Activated T-helper 1 cell treated with anti-CD3 and anti-CD28 coated beads, Interleukin-2, amount 50 U/mL, for 16 hours (primary cell): ENCODE measurements at places on chromosomes 7 and 10.

- no peak for DNase-seq
Observed at GRCh38 chr7:11182736-11183135, 209.1 kb downstream of the PHF14 start.

- DNase-seq, result no peak
Observed at GRCh38 chr10:88500656-88501055, 82.5 kb downstream of the RNLS start.

DNA sequence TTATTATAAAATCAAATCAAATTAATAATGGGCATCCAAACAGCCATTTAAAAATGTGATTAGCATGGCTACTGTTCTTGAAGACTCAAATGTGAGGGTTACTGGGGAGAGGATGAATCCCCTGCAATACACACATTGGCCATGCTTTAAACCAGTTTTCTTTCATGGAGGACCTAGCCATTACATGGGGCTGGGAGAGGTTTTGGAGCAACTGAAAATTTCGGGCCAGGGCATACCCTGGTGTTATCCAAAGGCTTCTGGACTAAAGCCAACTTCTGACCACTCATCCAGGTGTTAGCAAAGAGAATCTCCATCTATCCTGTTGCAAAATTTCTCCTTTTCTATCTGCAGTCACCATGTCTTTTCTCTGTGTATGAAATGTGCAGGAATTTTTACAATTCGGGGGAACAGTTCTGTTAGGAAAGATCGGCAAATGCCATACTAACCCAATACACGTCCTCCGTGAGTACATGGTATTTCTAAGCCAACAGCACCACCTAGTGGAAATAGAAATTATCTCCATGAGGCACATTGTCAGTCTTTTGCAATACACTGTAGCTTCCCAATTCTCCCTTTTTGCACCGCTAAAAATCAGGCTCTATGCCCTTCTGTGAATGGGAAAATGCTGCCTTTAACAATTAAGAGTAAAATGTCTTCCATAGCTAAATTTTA, 47.0 kb upstream of the ZNF107 start:
- DNase-seq, result no peak

DNA sequence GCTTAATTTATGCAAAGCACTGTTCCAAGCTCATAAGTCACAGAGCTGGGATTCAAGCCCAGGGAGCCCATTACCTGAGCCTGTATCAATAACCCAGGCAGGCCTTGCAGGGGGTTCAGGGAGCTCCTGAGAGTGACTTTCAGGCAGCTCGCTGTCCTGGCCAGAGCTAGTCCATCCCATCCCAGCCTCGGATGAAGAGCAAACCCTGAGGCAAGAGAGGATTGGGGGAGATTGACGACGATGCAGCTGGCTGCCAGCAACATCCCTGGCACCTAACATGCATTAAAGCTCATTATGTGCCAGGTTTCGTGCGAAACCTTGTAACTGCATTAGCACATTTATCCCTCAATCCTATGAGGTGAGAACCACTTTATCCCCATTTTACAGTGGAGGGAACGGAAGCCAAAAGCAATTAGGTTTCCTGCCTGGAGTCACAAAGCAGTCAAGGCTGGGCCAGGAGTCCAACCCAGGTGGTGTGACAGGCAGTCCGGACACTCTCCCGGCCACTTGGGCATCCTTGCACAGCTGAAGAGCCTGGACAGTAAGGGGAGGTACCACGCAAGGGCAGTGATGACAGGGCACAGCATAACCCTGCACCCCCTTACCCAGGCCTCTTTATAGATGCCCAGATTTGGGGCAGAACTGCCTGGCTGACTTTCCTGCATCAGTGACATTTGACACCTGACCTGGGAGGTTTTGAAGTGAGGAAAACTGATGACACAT, 129.8 kb upstream of the CHST15 start:
- DNase-seq, result no peak

- DNase-seq, result no peak
Observed at GRCh38 chr7:67821116-67821515, 824.5 kb downstream of the TYW1 start.

- DNase-seq, result no peak
Observed at GRCh38 chr10:92742331-92743228, 52.8 kb downstream of the HHEX start.

- DNase-seq, result no peak
Observed at GRCh38 chr7:107506674-107507339, 37.0 kb downstream of the GPR22 start.

- no peak for DNase-seq
Observed at GRCh38 chr7:10483671-10484070, 490.0 kb upstream of the PHF14 start.

- DNase-seq, result no peak
Observed at GRCh38 chr7:18313965-18314364, 181.6 kb upstream of the HDAC9 start.

DNA sequence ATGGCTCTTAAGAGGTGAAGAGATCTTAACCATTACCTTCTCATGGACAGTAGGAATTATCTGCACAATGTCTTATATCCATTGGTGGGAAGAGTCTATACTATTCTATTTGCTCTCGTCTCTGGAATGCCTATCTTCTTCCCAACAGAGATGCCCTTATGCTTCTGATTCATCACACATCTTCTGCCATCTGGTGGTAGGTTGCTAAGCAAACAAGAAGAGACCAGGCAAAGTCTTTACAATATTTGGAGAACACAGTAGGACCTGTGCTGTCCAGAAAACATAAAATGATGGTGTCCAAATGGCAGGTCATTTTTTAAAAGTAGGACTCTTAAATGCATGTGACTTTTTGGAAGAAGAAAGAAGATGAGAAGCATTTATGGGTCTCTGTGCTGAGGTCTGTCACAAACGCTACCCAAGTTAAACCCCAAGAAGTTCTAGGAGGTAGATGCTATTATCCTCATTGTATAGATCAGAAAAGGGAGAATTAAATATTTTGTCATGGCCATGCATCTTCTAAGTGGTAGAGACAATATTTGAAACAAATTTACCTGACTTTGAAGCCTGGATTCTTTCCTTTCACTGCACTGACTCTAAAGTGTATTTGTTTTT, 67.8 kb upstream of the NXPH1 start:
- no peak for DNase-seq

- DNase-seq, result no peak
Observed at GRCh38 chr7:100679927-100680575, 6.5 kb downstream of the GNB2 start.

- no peak for DNase-seq
Observed at GRCh38 chr10:121043124-121043849, 192.1 kb downstream of the WDR11 start.

- DNase-seq, result no peak
Observed at GRCh38 chr7:158946771-158947170, 90.4 kb downstream of the DYNC2I1 start.

- DNase-seq, result no peak
Observed at GRCh38 chr7:82166260-82167015, 277.1 kb downstream of the CACNA2D1 start.

GRCh38 chr10:78935697-78936407, 132.9 kb upstream of the ZMIZ1 start:
- DNase-seq, result no peak

- no peak for DNase-seq
Observed at GRCh38 chr10:124657806-124658205, 86.4 kb downstream of the FAM53B start.

GRCh38 chr10:47370878-47371277, 13.2 kb downstream of the ZNF488 start:
- no peak for DNase-seq

- no peak for DNase-seq
Observed at GRCh38 chr7:53983480-53983879, 558.7 kb upstream of the VSTM2A start.

- DNase-seq, result no peak
Observed at GRCh38 chr7:140638173-140638791, 2.3 kb downstream of the DENND2A start.

GRCh38 chr7:148403466-148403993, 187.0 kb upstream of the C7orf33 start:
- no peak for DNase-seq

DNA sequence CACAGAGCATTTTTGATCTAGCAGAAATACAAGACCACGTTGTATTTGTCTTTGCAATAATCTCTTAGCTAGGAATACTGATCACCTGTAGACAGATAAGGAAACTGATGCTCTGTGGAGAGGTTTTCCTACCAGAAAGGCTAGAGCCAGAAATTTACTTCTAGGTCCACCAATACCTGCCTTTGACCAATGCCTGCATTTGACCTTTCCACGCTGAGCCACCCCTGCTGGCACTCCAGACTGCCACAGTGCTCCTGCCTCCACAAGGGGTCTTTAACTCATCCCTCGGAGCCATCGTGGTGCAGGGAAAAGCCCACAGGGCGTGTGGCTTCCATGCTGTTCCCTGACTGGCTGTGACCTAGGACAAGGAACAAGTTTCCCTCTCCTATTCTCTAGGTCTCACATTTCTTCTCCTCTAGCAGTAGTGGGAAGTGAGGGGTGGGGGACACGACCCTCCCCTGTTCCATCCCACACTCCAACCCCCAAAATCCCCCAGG, 1.5 kb upstream of the ELN start:
- no peak for DNase-seq

DNA sequence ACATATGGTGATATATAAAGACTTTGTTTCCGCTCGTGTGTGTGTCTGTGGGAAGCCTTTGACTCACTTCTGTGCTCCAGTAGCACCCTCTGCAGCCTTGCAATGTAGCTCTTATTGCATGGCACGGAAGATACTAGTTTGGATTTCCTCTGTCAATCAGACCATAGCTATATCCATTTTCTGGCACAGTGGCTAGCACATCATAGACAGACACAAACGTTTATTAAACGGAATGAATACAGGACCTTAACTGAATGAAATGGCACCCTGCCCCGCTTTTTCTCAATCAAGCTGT, 124.0 kb upstream of the PTPN20 start:
- DNase-seq, result no peak

- no peak for DNase-seq
Observed at GRCh38 chr10:102302611-102303010, 57.3 kb downstream of the GBF1 start.

DNA sequence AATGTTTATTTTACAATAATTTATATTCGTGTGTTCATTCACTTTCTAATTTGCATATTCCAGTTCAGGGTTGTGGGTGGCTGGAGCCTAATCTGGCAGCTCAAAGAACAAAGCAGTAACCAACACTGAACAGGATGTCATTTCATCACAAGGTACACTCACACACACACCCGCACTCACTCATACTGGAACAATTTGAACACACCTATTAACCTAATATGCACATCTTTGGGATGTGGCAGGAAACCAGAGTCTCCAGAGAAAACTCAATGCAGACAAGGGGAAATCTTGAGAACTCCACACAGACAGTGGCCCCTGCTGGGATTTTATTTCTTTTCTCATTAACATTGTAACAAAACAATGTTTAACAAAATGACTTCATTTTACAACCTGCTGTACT, 97.4 kb downstream of the TWIST1 start:
- no peak for DNase-seq

GRCh38 chr10:27743012-27743876, 2.4 kb downstream of the MKX start:
- no peak for DNase-seq

DNA sequence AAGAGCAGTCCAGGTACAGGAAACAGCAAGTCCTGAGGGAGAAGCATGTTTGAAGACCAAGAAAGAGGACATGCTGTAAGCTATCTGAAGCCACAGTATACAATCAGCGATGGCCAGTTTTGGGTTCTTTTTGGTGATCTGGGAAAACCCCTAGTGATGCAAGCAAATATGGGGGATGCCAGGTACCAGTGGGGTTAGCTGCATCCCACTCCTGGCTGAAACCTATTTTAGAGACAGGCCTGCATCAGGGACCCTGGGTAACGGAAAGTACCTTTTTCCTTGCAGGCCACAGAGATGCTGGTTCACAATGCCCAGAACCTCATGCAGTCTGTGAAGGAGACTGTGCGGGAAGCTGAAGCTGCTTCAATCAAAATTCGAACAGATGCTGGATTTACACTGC, 32.9 kb downstream of the AP3M1 start:
- no peak for DNase-seq

GRCh38 chr7:32273297-32273696, 203.1 kb upstream of the PDE1C start:
- no peak for DNase-seq

DNA sequence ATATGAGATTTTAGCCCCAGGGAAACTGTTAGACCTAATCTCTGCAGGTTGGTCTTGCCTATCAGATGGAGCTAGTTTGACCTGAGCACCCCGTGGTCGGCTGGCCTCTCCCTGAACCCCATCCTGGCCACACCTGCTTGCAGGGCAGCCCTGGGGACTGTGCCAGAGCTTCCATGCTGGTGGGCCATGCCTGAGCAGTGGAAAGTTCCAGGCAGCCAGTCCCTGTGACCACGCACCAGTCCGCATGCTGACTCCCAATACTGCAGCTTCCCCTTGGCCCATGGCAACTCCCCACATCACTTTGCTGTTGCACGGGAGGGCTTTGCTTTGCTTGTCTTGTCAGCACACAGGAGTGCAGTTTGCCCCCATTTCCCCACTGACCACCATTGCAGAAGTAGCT, 427.8 kb upstream of the SEMA3D start:
- DNase-seq, result no peak

DNA sequence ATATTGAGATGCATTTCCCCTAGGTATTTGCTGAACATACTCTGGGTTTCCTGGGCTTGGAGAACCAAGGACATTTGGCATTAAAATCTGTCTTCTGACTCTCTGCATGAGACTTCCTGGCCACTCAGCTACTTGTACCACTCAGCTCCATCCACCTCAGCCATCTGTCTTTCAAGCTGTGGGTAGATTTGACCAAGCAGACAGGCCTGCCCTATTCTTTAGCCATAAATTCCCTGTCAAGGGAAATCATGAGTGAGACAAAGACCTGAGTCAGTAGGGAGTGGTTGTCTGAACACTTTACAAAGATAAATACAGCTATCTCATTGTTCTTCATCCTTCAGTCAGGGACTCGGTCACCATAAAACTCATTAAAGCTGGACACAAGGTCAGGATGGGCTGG, 399.1 kb downstream of the GPAM start:
- no peak for DNase-seq

- no peak for DNase-seq
Observed at GRCh38 chr10:22875581-22875980, 52.3 kb upstream of the ARMC3 start.

GRCh38 chr7:47631711-47632110, 49.8 kb upstream of the TNS3 start:
- no peak for DNase-seq

DNA sequence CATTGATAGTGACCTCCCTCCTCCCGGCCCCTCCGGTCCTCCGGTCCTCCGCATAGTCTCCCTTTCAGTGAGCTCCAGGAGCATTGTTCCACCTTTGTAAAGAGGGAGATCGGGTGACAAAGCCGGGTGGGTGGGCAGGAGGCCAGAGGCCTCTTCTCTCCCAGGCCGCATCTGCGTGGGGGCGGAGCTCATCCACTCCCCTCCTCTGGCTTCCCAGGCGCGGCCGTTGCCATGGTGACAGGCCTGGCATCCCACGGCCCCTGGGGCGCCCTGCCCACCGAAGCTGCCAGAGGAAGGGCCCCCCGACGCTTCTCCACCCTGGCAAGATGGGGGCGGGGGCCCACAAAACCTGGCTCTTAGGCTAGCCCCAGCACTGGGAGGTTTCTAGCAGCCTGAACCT, 4.4 kb upstream of the FZD9 start:
- no peak for DNase-seq
